ENCODE measurements at places on chromosomes 1 and 21.

DNA sequence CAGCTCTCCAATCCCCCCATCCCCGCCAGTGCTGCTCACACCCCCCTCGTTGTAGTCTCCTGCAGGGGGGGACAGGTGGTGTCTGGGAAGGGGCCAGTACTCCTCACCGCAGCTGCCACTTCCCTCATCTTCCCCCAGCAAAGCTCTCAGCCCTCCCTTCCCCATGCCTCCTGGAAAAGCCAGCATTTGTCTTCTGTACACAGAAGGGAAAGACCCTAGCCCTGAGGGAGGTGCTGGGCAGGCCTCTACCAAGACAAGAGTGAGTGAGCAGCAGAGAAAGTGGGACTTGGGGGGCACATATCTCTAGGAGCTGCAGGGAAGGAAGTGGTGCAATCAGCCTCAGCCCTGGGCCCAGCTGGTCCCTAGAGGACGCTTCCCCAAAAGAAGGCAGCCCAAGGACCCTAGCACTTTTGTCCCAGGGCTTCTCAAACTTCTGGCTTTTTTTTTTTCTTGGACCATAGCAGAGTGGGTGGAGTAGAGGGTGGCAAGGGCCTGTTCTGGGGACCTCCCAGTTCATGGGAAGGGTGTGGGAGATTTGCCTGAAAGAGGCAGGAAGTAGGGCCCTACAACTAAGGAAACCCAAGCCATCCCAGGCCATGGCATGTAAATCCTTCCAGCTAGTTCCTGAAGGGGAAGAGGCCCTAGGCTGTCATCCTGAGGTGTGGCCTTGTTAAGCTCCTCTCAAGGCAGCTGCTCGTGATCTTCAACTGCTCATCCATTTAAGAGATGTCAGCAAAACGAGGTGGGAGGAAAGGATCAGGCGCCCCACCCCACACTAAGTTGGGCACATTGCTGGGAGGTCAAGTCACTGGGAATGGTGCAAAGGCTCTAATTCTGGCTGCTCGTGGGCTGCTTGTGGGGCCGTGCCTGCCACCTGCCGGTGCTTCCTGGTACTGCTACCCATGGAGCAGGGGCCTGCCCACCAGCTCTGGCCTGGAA is 12.6 kb downstream of the ZC3H12A start:
- peak; percentile 95 for DNase-seq

GRCh38 chr1:71881611-71882010 is 400.7 kb downstream of the NEGR1 start:
- no peak for DNase-seq

- DNase-seq: no peak
These were observed 6.6 kb upstream of the C1orf174 start for GRCh38 chr1:3906672-3907020.

DNA sequence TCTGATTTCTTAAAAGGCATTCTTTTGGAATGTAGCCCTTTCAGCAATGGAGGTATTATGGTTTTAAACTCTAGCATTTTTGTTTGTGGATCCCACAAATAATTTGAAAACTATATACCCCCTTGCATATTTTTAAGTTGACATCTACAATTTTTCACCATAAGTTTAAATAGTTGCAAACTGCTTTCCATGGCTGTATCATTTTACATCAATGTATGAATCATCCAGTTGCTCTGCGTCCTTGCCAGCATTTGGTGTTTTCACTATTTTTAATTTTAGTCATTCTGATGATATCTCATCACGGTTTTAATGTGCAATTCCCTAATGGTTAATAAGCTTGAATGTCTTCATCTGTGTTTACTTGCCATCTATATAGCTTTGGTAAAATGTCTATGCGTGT is 20.7 kb downstream of the DIPK1A start:
- DNase-seq: no peak

- peak; percentile 57 for DNase-seq
These were observed 10.3 kb downstream of the ITGB2 start for GRCh38 chr21:44910229-44911067.

DNA sequence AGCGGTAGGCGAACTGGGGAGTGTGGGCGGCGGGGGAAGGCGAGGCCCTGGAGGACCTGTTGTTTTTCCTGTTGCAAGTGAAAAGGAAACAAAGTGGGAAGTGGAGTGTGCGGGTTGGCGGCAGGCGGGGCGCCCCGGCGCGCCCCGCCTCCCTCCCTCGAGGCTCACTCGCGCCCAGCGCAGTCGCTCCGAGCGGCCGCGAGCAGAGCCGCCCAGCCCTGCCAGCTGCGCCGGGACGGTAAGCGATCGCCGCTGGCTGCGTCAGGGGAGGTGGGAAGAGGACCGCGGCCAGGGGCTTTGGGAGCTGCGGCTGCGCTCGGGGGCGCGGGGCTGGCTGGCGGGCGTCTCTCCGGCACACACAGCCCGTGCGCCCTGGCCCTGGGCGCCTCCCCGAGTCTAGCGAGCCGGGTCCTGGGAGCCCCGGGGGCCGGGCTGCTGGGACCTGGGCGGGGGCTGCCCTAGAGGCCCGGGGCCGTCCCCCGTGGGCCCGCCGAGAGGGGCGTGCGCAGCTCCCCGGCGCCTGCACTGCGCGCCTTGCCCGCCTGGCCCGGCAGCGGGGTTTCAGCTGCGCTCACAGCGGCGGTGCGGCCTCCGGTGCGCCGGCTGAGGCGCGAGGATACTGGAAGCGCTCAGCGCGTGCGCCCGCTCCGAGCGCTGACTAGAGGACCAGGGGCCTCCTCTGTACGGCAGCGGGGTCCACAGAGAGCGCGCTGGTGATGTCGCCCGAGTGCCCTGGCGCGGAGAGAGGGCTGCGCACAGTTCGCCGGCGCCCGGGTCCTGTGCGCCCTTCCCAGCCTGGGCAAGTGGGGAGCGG is at the start of gene PIK3CD:
Gene PIK3CD (plus strand): TSS at position 167 of the 814 bp plus-strand sequence. CDS start 58,725 bp downstream, outside the sequence.
- peak; percentile 19 for DNase-seq

GRCh38 chr1:53482441-53483153 is 23.4 kb downstream of the DMRTB1 start:
- no peak for DNase-seq
